ENCODE measurements at places on chromosomes 7 and 10.

DNA sequence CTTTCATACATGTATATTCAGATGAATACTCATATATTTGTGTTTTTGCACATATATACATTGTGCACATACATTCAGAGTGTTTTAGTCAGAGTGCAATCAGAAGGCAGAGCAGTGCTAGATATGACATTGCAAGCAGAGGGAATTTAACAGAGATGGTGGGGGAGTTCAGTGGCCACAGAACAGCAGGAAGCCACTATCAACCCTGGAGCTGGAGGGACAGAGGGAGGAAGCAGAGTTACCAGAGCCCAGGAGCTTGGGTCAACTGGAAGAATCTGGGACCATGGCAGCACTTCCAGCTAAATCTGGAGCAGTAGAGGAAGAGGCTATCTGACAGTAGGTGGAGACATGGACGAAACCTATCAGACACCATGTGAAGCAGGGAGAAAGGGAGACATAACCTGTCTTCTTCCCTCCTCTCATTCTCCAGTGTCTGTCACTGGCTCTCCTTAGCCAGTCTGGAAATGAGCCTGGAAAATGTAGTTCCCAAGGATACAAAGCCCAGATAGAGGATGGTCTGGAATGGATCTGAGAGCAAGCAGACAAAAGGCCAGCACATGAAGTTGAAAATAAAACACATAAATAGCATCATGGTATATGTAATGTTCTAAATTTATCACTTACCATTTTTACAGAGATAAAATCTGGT lies 33.6 kb upstream of the HERPUD2 start:
- peak overlapping the region; percentile 97 for H3K27ac ChIP-seq
- no peak for ATAC-seq
- H3K4me1 ChIP-seq = peaks cover 92% of the 10 kb centered on the region
- peaks cover 4% of the 10 kb centered on the region for H3K36me3 ChIP-seq

- no peaks in the 10 kb centered on the region for H3K27me3 ChIP-seq
- no peak overlapping the region for H3K27ac ChIP-seq
- no peak overlapping the region for H3K4me3 ChIP-seq
- no peaks in the 10 kb centered on the region for H3K36me3 ChIP-seq
Observed at GRCh38 chr10:94156453-94156852, 162.7 kb downstream of the PLCE1 start.

DNA sequence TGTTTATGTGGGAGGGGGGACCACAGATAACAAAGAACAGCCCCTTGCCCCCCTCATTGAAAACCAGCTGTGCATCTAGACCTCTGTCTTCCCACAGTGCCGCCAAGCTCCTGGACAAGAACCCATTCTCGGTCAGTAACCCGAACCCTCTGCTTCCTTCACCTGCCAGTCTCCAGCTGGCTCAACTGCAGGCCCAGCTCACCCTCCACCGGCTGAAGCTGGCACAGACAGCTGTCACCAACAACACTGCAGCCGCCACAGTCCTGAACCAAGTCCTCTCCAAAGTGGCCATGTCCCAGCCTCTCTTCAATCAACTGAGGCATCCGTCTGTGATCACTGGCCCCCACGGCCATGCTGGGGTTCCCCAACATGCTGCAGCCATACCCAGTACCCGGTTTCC lies 91.0 kb upstream of the PDCD4 start:
- no peak for ATAC-seq
- no peaks in the 10 kb centered on the region for H3K27me3 ChIP-seq
- H3K27ac ChIP-seq = no peak overlapping the region
- H3K36me3 ChIP-seq = no peaks in the 10 kb centered on the region

- H3K27ac ChIP-seq = no peak overlapping the region
- no peak overlapping the region for H3K4me3 ChIP-seq
- ATAC-seq = no peak
- no peaks in the 10 kb centered on the region for H3K27me3 ChIP-seq
- H3K36me3 ChIP-seq = peaks cover 69% of the 10 kb centered on the region
Observed at GRCh38 chr10:91253300-91253699, 32.8 kb downstream of the PCGF5 start.

DNA sequence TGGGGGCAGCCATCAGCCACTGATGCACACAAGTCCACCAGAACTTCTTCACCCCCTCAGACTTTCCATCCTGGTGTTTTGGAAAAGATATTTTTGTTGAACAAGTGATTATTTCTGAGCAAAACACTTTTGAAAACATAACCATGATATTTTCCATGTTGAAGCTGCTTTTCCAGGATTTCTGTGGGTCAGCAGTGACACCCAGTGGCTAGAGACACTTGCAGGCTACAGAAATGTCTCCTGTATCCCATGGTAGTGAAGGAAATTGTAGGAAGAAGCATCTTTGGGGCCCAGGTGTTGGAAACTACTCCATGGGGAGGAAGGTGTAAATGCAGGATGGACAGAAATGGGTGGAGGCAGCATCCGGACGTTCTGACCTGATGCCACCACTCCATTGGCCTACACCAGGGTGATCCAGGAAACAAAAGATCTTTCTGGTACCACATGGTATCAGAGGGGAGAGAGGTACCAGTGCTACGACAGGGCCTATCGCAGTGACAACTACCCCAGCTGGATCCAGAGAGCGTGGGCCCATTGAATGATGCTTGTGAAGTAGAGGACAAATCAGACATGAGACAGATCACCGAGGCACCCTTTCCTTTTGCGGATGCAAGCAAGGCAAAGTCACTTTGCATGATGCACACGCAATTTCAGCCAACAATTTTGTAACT lies 111.7 kb upstream of the COBL start:
- H3K4me1 ChIP-seq = no peaks in the 10 kb centered on the region
- H3K36me3 ChIP-seq = no peaks in the 10 kb centered on the region
- no peaks in the 10 kb centered on the region for H3K27me3 ChIP-seq
- no peak for ATAC-seq
- no peak overlapping the region for H3K4me3 ChIP-seq
- H3K27ac ChIP-seq = no peak overlapping the region

GRCh38 chr10:126314863-126315493 lies 73.3 kb downstream of the ADAM12 start:
- H3K27me3 ChIP-seq = peaks cover 6% of the 10 kb centered on the region
- H3K4me3 ChIP-seq = no peak overlapping the region
- ATAC-seq = no peak
- H3K36me3 ChIP-seq = no peaks in the 10 kb centered on the region

DNA sequence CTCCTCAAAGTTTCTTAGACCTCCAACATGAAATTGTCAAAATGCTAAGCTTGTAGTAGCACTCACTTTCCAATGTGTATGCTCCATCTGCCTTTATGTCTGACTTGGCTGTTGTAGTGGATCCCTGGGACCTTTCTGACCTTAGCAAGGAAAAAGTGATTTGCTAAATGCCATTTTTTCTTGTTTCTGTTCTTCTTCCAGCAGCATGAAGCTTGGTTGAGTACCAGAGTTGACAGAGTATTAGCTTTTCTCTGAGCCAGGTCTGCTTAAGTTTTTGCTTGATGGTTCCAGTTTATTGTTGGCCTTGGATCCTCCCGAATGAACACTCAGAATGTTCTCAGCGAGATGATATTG lies 168.7 kb downstream of the SND1 start:
- peak overlapping the region; percentile 13 for H3K4me3 ChIP-seq
- peaks cover 27% of the 10 kb centered on the region for H3K36me3 ChIP-seq
- H3K27me3 ChIP-seq = no peaks in the 10 kb centered on the region
- peaks cover 47% of the 10 kb centered on the region for H3K4me1 ChIP-seq

GRCh38 chr10:125252937-125253336 lies 92.6 kb upstream of the CTBP2 start:
- no peak for ATAC-seq
- no peaks in the 10 kb centered on the region for H3K27me3 ChIP-seq
- no peaks in the 10 kb centered on the region for H3K36me3 ChIP-seq
- H3K4me1 ChIP-seq = no peaks in the 10 kb centered on the region
- no peak overlapping the region for H3K27ac ChIP-seq

DNA sequence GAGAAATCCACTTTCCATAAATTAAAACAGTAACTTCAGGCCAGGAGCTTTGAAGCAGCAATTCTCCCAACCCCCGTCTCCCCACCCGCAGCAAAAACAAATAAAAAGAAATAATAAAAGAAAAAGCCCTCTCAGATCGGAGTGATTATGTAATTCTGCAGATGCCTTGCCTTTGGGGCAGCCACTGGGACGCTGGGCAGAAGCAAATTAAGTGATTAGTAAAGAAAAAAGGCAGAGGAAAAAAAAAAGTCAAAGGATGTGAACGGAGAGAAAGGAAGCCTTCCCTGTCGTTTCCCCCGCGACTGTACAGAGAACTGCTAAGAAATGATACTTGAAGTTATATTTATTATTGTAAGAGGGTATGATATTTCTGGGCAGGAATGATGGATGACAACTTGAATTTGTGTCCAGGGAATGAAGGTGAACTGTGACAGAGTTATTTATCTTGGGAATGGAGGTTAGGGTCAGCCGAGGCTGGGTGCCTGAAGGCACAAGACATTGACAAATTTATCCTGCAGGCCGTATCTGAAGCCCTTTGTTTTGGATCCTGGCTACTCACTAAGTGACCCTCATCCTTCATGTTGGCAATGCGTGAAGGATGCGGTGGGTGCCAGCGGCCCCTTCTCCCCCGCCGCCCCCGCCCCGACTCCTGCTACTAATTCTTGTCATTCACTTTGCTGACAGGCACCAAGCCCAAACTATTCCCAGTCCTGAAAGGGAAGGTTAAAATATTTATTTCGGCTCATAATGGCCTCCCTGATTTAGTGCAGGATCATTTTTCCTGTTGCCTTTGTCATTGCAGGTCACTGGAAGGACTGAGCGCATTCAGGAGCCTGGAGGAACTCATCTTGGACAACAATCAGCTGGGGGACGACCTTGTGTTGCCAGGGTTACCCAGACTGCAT lies 604.0 kb downstream of the LRMDA start:
- no peaks in the 10 kb centered on the region for H3K36me3 ChIP-seq
- peaks cover 15% of the 10 kb centered on the region for H3K27me3 ChIP-seq
- no peak for ATAC-seq
- H3K27ac ChIP-seq = no peak overlapping the region
- no peak overlapping the region for H3K4me3 ChIP-seq

DNA sequence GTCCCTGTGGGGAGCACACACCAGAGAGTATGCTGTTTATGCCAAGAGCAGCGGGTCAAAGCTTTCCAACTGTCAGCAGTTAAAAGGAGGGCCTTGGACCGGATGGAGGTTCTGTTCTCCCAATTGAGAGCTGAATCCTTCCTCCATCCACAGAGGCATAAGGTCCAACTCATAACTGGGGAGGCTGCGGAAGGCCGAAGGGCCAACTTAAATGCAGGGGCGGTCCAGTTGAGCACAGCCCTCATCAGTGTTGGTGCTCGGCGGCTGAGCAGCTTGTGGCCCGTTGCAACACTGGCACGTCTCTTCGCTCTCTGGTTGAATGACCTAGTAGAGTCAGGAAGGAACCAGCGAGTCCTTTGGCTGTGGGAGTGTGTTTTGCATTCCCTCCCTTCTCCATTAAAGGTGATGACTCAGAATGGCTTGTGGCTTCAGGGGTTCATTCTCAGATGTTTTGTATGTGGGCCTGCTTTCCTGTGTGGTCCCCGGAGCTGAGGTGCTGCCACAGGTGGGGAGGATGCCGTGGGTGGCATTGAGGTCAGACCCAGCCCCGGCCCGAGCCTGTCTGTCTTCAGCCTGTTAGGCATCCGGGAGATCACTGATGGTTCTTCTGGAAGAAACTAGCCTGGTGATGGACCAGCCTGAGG lies 44.8 kb upstream of the DMBT1 start:
- peaks cover 4% of the 10 kb centered on the region for H3K4me1 ChIP-seq
- ATAC-seq = peak; percentile 76
- no peaks in the 10 kb centered on the region for H3K36me3 ChIP-seq
- no peak overlapping the region for H3K4me3 ChIP-seq
- H3K27me3 ChIP-seq = peaks cover 18% of the 10 kb centered on the region
- H3K27ac ChIP-seq = no peak overlapping the region

DNA sequence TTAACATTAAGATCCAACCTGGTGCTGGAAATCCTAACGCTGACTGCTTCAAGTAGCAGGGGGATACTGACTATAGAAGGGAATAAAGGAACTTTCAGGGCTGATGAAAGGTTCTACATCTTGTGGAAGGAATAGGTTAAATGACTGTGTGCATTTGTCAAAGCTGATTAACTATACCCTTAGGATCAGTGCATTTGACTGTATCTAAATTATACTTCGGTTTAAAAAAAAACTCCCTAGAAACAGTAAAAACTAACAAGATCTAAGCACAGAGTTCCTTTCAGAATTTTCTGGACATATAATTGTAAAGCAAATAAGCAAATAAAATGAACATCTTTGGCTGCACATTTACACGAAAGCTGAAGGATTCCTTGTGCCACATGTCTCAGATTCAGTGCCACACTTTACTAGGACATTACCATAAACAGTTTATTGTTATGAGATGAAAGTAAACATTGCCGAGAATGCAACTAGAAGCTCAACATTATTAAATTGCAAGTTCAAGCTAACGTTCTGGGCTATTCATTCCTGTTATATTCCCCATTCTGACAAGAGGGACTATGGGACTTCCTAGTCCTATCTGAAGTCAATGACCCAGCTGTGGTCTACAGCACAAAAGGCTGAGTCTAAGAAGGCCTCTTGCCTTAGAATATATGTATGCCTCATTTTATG lies 20.7 kb downstream of the ANK3 start:
- H3K27me3 ChIP-seq = no peaks in the 10 kb centered on the region
- H3K4me3 ChIP-seq = no peak overlapping the region
- ATAC-seq = no peak
- H3K36me3 ChIP-seq = peaks cover 7% of the 10 kb centered on the region

GRCh38 chr7:12941512-12941911 lies 254.1 kb downstream of the ARL4A start:
- no peaks in the 10 kb centered on the region for H3K27me3 ChIP-seq
- H3K4me1 ChIP-seq = no peaks in the 10 kb centered on the region
- ATAC-seq = no peak
- H3K4me3 ChIP-seq = no peak overlapping the region

DNA sequence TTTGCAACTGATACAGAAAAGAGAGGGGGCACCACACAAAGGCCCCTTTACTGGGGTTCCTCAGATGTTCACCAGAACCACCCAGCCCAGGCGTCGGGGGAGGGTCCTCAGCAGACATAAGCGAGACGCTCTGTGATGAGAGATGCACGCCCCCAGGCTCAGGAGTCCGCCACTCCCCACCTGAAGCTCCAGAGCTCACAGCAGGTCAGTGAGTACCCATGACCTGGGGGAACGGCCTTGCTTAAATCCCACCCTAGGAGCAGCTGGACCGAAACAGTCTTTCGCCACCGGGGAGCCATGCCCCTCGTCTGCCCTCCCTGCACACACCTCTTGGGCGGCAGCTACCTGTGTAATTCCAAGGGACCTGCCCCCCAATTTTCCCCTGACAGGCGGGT lies 2.8 kb downstream of the CRYGN start:
- no peak overlapping the region for H3K4me3 ChIP-seq
- H3K27ac ChIP-seq = no peak overlapping the region
- H3K27me3 ChIP-seq = peaks cover 63% of the 10 kb centered on the region
- no peak for ATAC-seq
- peaks cover 27% of the 10 kb centered on the region for H3K4me1 ChIP-seq

DNA sequence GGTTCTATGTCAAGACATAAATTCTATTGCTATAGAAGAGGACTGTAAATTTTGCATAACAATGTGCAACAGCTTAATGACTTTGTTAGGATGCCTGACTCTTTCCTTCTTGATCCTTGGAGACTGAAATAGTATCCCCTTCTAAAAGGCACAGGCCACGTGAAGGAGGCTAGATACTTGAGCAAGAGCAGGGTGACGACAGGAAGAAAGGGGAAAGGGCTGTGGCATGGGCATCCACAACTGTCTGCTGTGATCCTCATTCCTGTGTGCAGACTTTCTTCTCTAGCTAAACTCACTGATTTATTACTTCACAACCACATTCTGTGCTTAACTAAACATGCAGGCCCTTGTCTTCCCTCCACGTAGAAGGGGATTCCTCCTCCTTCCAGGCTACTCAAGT lies 1111.8 kb upstream of the C7orf33 start:
- no peaks in the 10 kb centered on the region for H3K4me1 ChIP-seq
- H3K27ac ChIP-seq = no peak overlapping the region
- no peak overlapping the region for H3K4me3 ChIP-seq
- no peak for ATAC-seq
- H3K27me3 ChIP-seq = no peaks in the 10 kb centered on the region

All from stimulated activated memory B cell treated with anti-CD40 and anti-IgM and Interleukin-4, amounts not matched to agents 10 μg/mL and 1 μg/mL and 100 μg/mL, for 72 hours (primary cell).